Activated CD8-positive, alpha-beta memory T cell treated with anti-CD3 and anti-CD28 coated beads for 24 hours (primary cell): ENCODE measurements at places on chromosomes 13 and 19.

DNA sequence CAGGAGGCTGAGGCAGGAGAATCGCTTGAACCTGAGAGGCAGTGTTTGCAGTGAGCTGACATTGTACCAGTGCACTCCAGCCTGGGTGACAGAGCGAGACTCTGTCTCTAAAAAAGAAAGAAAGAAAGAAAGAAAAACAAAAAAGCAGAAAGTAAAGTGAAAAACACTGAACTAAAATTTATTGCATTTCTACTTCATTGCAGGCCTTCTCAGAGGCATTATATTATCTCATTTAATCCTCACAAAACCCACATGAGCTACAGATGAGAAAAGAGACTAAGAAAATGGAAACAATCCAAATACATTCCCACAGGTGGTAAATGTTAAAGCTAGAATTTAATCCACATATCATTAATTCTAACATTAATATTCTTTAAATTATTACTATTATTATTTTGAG, 147.2 kb upstream of the FREM2 start:
- DNase-seq: no peak

DNA sequence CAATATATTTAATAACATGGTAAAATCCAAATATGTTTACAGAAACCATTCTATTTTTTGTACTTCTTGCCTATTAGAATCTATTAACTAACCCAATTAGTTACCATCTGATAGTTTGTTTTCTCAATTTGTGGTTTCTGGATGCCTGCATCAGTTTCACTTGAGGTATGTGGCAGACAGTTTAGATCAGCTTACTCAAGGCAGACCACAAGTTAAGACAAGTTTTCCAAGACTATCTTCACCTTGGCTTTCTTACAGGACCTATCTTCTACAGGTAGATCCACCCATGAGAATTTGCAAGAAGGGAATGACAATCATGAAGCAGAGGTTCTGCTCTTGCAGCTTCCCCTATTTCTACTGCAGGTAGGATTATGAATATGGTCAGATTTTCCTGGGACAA, 458.6 kb downstream of the DACH1 start:
- DNase-seq: no peak

DNA sequence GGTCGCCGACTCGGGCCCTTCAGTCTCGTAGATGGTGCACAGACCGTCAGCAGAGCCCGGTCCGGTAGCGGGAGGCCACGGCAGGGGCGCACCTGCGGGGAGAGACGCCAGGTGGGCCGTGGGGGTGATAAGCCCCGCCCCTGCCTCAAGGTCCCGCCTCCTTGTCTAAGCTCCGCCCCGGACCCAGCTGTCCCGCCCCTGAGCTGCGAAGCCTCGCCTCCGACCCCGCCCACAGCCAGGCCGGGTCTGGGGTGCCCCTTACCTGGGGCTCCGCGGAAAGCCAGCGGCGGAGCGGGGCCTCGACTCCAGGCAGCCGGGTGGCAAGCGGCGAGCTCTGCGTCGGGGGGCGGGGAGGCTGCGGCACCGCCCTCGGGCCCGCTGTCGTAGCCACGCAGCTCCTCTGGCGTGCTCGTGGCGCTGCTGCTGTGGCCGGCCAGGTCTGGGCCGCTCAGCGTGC, 4.7 kb downstream of the PRR36 start:
- DNase-seq: peak; percentile 95

DNA sequence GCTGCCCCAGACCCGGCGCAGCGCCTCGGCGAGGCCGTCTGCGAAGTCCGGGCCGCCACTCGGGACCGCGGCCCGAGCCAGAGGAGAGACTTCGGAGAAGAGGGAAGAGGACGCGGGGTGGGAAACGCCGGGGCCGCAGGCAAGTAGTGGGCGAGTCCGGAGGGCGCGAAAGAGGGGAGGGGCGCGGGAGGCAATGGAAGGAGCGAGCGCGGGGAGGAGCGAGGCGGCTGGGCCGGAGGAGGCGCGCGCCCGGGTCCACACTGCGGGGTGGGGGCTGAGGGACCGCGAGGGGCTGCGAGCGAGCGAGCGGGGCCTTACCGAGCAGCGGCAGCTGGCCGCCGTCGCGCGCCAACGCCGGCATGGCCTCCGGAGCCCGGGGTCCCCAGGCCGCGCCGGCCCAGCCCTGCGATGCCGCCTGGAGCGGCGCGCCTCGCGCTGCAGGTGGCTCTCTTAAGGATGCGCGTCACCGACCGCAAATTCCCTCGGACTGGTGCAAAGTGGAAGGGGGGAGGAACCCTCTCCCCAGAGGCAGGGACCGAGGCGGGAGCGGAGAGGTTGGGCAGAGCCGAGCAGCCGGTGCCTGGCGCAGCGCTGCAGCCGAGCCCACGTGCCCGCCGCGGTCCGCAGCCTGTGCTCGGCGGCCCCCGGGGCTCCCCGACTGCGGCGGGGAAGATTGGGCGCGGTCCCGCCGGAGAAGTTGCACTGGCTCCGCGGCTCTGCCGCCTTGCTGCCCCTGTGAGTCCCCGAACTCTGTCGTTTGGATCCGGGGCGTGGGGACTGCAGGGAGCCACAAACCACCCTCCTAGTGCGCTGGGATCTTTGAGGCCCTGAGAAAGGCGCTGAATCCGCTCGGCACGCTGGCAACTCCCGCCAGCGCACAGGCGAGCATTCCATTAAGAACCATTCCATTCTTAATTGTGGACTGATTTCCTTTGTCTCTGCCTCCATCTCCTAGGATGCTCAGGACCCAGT, at the start of gene FLT3:
Gene FLT3 (minus strand): TSS at position 427 of the 972 bp plus-strand sequence. CDS start 66 bp downstream, at position 361.
- DNase-seq: peak; percentile 72

GRCh38 chr19:48121909-48122371, 11.3 kb upstream of the PLA2G4C start:
- no peak for DNase-seq

DNA sequence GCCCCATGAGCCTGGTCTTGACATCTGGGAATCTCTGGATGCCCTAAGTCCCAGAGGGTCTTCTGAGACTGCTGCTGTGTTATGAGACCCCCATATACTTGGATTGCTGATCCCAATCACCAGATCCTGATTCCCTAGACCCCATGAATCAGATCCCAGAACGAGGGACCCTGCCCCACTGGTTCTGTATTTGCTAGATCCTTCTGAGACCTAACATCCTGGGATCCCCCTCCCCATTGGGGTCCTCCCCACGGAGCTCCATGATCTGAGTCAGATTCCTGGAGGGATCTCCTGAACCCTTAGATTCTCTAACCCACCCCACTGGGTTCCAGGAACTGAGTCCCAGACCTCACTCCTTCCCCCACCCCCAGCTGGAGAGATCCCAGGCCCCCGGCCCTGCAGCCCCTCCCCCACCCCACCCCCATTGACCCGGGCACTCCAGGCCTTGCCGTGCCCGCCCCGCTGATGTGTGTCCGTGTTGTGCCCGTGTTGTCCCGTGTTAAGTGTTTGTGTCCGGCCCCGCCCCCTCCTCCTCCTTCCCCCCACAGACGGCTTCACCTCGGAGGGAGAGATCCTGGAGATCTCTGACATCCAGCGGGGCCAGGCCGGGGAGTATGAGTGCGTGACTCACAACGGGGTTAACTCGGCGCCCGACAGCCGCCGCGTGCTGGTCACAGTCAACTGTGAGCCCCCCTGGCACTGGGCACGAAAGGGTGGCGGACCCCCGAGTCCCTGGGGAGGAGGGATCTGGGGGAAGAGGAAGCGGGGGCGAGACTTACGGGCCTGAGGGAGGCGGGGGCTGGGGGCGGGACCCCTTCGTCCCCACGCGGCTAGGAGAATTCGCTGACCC, 15.0 kb downstream of the IGLON5 start:
- DNase-seq: no peak

GRCh38 chr19:37943480-37943879, 36.5 kb downstream of the SIPA1L3 start:
- DNase-seq: no peak

DNA sequence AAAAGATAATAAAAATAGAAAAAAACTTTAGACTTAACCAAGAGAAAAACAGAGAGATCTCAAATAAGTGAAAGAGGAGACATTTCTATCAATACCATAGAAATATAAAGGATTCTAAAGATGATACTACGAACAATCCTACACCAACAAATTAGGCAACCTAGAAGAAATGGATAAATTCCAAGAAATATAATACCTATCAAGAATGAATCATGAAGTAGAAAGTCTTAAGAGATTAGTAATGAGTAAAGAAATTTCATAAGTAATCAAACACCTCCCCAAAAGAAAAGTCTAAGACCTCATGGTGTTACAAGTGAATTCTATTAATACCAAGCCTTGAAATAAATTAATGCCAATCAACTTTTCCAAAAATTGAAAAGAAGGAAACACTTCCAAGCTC, 1584.5 kb upstream of the MIR17HG start:
- DNase-seq: no peak

GRCh38 chr13:80050252-80050651, 290.7 kb downstream of the SPRY2 start:
- DNase-seq: no peak

DNA sequence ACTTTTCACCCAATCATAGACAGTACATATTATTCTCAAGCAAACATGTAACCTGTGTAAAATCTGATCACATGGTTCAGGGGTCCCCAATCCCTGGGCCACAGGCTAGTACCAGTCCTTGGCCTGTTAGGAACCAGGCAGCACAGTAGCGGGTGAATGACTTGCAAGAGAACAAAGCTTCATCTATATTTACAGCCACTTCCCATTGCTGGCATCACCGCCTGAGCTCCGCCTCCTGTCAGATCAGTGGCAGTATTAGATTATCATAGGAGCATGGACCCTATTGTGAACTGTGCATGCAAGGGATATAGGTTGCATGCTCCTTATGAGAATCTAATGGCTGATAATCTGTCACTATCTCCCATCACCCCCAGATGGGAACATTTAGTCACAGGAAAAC, 133.1 kb downstream of the MAB21L1 start:
- no peak for DNase-seq

- DNase-seq: no peak
Measured at GRCh38 chr13:34933349-34933748, 8.7 kb upstream of the NBEA start.

DNA sequence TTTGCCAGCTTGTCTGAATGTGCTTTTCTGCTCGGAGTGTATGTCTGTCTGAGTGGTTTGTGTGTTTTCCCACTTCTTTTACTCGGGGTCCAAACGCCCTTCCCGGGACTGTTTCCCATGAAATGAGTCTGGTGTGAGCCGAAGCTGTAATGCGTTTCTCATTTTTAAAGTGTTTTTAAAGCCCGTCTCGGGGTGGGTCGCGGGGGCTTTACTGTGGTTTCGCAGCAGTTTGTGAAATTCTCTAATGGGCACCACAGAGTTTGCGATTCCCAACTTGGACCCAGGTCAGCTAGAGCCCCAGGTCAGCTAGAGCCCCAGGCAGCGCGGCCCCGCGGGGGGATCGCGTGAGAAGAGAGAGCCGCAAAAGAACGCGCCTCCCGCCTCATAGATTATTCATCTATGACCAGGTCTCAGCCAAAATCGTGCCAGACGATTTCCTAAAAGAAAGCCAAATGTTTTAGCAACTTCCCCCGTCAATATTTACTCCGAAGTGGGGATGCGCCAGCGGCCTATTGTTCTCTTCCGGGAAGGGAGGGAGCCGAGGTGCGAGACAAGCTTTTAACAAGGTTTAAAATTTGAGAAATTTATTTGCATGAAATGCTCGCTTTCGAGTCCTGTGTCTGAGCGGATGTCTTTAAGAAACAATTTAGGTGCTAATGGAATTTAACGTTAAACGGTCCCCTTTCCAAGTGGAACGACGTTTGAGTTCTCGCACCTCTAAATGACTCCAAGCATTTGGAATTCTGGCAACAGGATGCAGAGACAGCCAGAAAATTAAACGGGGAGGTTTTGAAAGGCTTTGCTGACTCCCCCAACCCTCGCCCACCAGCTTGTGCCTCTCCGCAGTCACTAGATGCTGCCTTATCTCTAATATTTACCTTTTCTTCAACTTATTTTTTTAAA, 2.2 kb downstream of the ZIC2 start:
- DNase-seq: peak; percentile 59

- no peak for DNase-seq
Measured at GRCh38 chr19:46125447-46125846, 959 bp upstream of the IGFL3 start.

DNA sequence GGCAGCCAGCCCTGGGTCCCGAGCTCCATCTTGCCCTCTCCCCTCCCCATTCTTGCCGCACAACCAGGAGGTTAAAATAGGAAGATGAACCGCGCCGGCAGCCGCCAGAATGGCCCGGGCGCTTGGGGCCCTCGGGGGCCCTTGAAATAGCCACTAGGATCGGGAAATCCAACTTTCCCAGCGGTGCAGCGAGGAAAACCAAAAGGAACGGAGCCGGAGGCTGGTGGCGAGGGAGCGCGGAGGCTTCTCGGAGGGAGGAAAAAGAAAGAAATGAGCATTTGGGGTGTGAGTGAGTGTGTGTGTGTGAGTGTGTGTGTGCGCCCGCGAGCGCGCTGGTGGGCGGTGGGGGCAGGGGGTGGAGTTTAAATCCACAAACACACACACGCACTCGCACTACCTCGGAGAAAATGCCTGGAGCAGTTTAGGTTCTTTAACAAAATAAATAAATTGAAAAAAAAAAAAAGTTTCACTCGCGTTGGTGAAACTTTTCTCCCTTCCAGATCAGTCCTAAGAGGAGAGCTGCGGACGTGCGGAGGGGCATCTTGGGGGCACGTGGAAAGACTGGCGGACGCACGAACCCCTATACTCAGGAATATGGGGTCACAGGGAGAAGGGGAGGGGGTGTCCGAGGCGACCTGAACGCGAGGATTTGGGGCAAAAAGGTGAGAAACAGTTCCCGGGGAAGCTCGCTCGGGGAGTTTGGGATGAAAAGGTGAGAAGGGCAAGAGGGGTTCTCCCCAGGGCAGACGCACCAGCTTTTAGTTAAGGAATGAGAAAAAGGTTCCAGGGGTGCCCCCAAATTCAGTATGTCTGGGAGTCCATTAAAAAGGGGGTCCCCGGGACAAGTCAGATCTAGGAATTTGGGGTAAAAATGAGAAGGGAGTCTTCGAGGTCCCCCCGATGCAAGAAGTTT, 1.3 kb downstream of the RFX2 start:
- DNase-seq: peak; percentile 79

GRCh38 chr19:2270423-2271233, 11.3 kb downstream of the PEAK3 start:
- DNase-seq: peak; percentile 86

DNA sequence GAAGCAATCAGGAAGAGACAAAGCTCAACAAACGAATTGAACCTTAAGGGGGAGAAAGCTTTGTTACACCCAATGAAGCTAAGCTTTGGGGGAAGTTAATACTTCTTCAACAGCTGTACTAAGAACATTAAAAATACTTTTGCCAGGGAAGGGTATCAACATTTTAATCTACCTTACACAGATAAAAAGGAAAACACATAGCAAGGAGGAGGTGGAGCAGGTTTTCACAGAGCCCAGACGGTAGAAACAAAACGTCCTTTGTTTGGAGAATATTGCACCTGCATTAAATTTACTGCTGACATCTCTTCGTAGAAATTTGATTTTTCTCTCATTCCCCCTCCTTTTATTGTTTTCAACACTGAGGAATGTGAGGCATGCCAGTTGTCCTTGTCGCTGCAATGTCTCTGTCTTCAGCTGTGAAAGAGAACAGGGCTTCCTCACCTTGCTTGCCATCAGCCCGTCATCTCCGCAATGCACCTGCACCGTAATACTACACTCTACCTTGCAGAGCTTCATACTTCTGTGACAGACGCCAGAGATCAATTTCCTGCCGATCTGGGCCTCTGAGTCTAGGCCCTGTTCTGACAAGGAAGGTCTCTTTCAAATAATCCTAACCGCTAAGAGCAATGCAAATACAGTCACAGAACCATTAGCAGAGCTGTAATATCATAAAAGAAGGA, 270.8 kb downstream of the SPRY2 start:
- no peak for DNase-seq

GRCh38 chr19:17902701-17903100, 30.1 kb upstream of the CCDC124 start:
- no peak for DNase-seq
